IMR-90 (cell line): ENCODE measurements at places on chromosomes 13 and 19. TPM values are rescaled to one million over a fixed set of nuclear protein-coding genes. Genes with fewer than 3 reads are reported as not detected.

ERCC1 gene
- total RNA-seq, result 76.9 and 84.2 TPM in 2 replicates

EFNB2 gene
- 5.4 and 6.9 TPM in 2 replicates for total RNA-seq

- no peak for DNase-seq
Measured at GRCh38 chr13:76703216-76703615, 183.0 kb downstream of the KCTD12 start.

DNA sequence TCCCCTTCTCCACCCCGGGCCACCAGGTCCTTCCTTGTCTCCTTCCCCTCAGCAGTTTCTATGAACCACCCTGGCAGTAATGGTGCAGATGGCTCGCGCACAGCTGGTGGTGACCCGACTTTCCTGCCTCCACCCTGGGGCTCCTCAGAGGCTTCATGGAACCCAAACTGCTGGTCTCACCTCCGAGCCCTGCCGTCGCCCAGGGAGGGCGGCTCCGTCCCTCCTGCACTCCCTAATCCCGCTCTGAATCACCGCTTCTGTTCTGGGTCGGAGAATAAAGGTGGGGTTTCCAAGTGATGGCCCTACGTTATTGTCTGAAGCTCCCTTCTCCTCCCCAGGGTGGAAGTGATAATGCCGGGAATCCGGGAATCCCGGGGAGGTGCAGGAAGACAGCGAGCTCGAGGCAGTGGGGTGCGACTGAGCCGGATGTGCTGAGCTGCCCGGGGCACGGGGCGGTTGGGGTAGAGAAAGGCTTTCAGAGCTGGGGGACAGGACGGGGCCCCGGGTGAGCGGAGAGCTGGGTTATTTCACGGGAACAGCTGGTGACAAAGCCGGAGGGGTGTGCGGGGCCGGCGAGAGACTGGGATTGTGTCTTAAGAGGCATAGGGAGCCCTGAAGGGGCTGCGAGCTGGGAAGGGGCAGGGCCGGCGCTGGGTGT lies 711 bp downstream of the FUT2 start:
- no peak for DNase-seq

- peak; percentile 58 for DNase-seq
Measured at GRCh38 chr19:13859361-13859880, 17.5 kb upstream of the NANOS3 start.

GRCh38 chr13:110245416-110245899 lies 61.5 kb downstream of the COL4A1 start:
- DNase-seq, result peak; percentile 76

DNA sequence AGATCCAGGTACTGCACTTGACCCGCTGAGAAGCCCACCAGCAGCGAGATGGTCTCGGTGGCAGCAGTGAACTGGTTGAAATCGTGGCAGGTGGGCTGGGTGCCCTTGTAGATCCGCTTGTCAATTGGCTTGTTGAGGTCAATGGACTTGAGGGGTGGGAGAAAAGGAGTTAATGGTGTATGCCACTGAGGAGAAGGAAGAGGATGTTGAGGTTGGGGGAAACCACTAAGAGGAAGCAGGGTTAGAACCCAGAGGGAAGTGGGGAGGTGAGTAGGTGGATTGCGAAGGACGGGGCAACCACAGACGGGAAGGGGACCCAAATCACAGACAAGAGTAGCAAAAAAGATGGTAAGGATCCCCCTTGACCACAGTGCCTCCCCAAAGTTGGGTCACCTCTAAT lies 1.7 kb downstream of the DMWD start:
- DNase-seq, result no peak

- no peak for DNase-seq
Measured at GRCh38 chr13:26722321-26722720, 38.3 kb downstream of the GPR12 start.

GRCh38 chr13:50715402-50716146 lies 127.9 kb downstream of the DLEU7 start:
- DNase-seq, result no peak

DNA sequence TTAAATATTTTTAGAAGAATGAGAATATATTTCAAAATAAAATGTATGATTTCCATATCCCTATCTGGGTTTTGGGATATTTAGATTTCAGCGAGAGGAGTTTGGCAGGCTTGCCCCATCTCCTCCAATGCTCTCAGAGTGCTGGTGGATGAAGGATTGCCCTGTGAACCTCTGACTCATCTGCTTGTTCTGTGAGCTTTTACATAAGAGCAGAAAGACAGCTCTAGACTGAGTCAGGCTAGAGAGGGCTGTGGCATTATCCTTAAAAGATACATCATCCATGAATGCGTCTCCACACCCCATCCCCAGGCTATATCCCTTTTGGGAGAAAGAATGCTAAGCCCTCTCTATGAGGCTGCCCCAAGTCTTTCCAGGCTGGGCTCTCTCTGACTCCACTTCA lies 190.6 kb downstream of the TUBA3C start:
- DNase-seq, result no peak

- no peak for DNase-seq
Measured at GRCh38 chr19:29761575-29762232, 46.6 kb upstream of the C19orf12 start.
